ENCODE measurements at places on chromosomes 7 and 10.

GRCh38 chr10:59384761-59385160 lies 22.4 kb upstream of the FAM13C start:
- DNase-seq: no peak

GRCh38 chr10:14407567-14407966 lies 76.8 kb upstream of the FRMD4A start:
- no peak for DNase-seq

GRCh38 chr7:74344132-74344496 lies 54.9 kb downstream of the CLIP2 start:
- DNase-seq: no peak

GRCh38 chr7:94421681-94422080 lies 27.0 kb downstream of the COL1A2 start:
- no peak for DNase-seq

DNA sequence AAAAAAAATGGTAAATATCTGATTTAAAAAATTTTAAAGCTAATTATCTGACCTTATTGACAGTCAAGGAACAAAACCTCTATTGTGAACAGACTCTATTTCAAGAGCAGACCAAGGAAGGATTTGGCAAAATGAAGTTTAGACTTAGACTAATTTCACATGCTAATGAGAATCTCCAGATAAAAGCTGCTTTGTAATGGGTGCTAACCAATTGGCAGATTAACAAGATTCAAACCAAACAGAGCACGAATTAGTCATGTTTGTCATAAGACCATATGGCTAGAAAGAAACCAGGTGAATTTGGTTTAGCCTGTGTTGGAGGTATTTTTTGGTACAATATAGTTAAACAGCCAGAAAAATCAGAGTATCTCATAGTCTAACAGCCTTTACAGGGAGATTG lies 429.1 kb upstream of the NFE2L3 start:
- no peak for DNase-seq

DNA sequence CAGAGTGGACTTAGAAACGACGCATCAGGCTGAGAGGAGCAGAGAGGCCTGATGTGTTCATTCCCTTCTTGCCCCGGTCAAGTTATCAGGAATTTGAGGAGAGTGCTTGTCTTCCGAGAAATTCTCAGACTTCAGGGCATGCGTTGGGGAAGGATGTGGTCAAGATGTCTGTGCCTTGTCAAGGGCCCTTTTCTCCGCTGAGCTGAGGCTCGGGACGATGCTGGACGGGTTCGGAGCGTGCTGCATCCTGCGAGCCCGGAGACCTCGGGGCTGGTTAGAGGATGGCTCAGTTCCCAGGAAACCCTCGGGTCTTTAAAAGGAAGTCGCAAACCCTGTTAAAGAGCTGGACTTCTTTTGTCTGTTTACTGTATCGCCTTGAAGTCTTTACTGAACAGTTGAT lies 325.4 kb downstream of the ADARB2 start:
- no peak for DNase-seq

DNA sequence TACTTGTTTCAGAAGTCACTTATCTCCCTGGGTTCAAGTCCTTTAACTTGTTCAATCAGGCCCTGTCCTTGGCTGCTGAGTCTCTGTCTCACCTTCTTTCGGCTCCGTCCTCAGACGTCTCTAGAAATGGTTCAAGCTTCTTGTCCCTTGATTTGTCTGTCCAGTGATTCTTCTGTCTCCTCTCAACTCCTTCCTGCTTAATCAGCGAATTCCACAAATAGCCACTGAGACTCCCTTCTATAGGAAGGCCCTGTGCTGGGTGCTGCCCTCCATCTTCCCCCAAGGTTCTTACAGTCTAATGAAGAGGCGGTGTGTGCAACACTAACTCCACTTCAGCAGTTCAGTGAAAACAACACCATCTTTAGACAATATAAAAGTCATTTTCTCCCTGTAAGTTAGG lies 12.7 kb downstream of the FAM241B start:
- DNase-seq: no peak

DNA sequence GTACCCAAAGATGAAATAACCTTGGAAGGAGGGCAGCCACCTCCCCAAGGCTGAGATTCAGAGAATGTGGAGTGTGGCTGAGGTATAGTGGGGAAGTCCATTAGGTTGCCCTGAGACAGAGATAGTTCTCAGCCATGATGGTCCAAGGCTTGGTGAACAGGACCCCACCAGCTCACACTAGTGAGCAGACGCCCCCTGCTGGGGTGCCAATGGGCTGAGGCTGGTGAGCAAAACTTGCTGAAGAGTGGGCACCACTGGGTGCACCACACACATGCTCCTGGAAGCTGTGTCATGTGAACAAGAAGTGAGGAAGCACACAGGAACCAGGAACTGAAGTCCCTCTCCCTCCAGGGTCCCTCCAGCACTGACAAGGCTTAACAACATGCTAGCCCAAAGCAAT lies 8.9 kb downstream of the FBXL13 start:
- DNase-seq: peak; percentile 47

- no peak for DNase-seq
These were observed 143.1 kb downstream of the AHR start for GRCh38 chr7:17441557-17441956.

DNA sequence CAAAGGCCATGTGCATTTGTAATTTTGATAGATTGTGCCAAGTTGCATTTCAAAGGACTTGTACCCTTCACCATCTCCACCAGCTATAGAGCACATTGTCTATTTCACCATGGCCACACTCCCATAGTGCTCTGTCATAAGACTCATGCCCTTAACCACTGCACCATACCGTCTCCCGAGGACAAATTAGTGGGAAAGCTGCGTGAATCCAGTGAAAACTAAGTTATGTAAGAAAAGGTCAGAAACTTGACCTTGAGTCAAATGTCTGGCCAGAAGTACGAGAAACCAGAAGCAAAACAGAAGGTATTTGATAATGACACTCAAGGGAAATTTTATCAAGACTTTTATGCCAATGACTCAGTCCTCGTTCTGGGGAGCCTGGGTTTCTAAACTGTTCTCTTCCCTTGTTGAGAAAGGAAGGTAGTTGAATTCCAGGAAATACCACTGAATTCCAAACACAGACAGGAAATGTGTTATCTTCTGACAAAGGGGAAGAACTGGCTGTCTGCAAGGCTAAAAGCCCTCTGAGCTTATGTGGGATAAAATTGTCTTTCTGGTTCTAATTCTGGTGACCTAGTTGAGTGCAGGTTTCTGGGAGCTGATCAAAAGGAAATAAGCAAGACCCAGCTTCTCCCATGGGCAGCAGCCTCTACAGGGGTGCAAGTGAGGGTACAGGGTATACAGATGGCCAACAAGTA lies 49.7 kb downstream of the CDK1 start:
- DNase-seq: no peak

DNA sequence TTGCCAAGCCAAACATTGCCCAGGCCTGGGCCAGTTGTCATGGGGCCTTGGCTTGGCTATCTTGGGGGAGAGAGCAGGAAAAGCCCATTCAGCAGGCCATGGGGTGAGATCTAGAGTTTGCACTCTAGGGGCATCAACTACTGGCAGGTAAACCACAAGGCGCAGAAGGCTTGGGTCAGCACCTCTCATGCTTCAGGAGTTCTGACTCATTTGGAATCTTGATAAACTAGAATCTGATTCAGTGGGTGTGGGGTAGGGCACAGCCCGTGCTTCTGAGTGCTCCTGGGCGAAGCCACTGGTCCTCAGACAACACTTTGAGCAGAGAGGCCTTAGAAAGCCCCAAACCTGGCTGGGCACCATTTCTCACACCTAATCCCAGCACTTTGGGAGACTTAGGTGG lies 81.1 kb downstream of the RGS10 start:
- no peak for DNase-seq

DNA sequence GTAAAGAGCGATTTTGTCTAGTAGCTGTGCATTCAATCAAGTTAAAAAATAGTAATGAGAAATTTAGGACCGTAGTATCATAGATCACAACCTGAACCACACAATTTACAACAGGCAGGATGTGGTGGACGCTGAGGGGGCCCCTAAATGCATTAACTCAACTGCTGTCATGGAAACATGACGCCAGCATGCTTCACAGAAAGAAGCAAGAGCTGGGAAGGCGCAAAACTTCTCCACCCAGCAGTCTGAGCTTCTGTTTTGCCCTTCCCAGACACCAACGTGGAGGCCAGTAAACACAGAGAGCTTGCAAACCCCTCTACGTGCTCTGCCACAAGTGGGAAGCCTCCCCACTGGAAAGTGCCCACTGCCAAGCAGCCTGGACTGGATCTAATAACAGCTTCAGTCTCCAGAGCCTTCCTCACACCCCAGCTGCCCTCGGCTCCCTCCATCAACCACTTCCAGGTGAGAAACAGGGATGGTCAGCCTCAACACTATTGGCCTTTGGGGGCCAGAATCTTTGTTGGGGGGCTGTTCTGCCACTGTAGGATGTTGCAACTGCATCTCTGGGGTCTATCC lies 151.8 kb downstream of the SFMBT2 start:
- peak; percentile 43 for DNase-seq

GRCh38 chr10:52637592-52637991 lies 135.0 kb downstream of the MBL2 start:
- DNase-seq: no peak

DNA sequence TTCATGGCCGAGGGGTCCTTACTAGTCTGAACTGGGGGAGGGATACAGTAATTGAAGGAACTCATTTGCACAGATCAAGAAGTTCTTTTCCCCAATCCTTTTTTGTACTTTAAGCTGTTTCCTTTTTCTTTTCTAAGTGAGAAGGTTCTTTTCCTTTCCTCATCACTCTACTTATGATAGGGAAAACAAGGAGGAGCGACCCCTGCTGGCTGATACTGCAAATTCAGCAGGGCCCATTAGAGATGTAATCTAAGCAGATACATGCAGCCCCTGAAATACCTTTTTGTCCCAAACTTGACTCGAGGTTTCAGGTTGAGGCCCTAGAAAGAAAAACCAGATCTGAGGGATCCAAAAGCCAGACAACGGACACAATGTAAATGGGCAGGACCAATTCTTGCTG lies 305.5 kb downstream of the DNAJB9 start:
- no peak for DNase-seq

GRCh38 chr7:116616555-116617059 lies 55.4 kb upstream of the MET start:
- DNase-seq: no peak

GRCh38 chr10:103703941-103704919 lies 151.1 kb downstream of the SH3PXD2A start:
- DNase-seq: no peak

- no peak for DNase-seq
These were observed 167.6 kb downstream of the SNX13 start for GRCh38 chr7:17772581-17773288.

- DNase-seq: peak; percentile 59
These were observed 201.0 kb upstream of the ADARB2 start for GRCh38 chr10:1938317-1938716.

- DNase-seq: no peak
These were observed 193.1 kb downstream of the WDR37 start for GRCh38 chr10:1249142-1249920.

- DNase-seq: no peak
These were observed 59.3 kb downstream of the C7orf25 start for GRCh38 chr7:42852531-42852930.

GRCh38 chr7:17105701-17106100 lies 192.8 kb upstream of the AHR start:
- no peak for DNase-seq

- DNase-seq: no peak
These were observed 59.5 kb downstream of the AGK start for GRCh38 chr7:141610671-141611070.

GRCh38 chr10:43226441-43226840 lies 40.4 kb downstream of the RASGEF1A start:
- DNase-seq: no peak

GRCh38 chr10:70426823-70427222 lies 14.7 kb downstream of the NODAL start:
- DNase-seq: no peak

DNA sequence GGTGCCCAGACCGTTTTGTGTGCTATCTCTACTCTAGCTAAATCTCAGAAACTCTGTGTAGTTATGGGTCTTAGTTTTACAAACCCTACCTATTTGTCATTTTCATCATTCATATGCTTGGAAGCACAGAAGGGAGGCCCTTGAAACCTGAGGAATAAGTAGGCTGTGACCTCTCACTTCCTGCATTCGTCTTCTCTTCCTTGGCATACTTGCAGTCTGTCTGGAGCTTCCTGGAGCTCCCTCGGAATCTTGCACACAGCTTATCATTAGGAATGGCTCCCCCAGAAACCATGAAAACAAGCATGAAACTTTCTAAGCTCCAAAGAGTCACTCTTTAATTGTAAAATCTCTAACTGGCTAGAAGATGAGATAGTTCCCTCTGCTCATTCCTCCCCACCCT lies 376.9 kb upstream of the MYO3A start:
- no peak for DNase-seq

GRCh38 chr10:74967911-74968666 lies 141.7 kb downstream of the KAT6B start:
- DNase-seq: no peak

DNA sequence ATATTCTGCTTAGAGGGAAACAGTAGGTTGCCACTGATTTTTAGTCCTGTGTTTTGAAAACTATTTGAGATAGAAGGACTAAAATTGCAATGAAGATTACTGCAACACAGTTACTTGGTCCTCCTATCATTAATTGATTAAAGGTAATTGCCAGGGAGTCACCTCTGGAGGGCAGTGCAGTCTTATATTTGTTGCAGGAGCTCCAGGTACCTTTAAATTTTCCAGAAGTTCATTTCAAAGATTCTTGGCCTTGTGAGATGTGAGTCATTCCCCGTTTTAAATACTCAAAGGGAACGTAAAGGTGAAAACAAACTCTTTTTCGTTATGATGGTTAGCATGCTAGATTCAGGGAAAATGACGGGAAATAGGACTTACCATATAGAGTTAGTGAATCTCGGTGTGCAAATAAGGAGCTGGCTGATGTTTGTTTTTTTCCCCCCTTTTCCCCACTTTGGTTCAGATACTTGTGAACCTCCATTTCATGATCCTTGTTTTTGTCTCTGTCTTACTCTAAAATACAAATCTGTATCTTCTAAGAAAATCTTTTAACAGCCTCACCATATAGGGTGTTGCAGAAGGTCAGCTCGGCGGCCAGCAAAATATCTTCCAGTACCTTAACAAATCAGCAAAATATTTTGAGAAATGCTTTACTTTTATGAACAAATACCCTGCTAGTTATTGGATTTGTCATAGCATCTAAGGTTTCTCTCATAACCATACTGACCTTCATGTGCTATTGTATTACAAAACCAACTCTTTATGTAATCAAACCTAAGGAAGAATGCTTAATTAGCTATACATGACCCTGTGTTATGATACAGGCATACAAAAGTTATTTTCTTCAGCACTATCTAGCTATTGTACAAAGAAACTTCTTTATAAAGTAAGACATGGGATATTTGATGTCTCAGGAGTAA lies 143.0 kb upstream of the HDAC9 start:
- DNase-seq: no peak
